Inflammatory macrophage (primary cell): ENCODE measurements at places on chromosomes 11 and 22.
A peak's percentile ranks its signal among the peaks of the same experiment; 100 is the strongest.

- no peak for DNase-seq
Observed at GRCh38 chr22:47000888-47001287, 238.4 kb downstream of the TBC1D22A start.

- DNase-seq = peak; percentile 56
Observed at GRCh38 chr11:106087815-106088435, 10.5 kb downstream of the AASDHPPT start.

GRCh38 chr11:130474637-130475400 lies 26.4 kb downstream of the ADAMTS15 start:
- no peak for DNase-seq

DNA sequence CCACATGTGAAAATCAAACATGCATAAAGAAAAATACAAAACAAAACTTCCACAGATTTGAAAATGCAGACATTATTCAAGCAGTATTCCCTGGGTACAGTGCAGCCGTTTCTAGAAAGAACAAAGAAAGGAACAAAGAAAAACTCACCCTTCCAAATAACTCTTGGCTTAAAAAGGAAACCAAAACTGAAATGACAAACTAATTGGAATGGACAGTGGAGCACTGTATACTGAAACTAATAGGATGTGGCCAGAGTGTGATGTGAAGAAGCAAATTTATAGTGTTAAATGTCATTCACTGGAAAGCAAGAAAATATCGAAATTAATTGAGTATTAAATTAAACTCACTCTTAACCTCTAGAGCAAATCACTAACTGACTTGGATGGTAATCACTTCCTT lies 55.4 kb downstream of the QSER1 start:
- no peak for DNase-seq

DNA sequence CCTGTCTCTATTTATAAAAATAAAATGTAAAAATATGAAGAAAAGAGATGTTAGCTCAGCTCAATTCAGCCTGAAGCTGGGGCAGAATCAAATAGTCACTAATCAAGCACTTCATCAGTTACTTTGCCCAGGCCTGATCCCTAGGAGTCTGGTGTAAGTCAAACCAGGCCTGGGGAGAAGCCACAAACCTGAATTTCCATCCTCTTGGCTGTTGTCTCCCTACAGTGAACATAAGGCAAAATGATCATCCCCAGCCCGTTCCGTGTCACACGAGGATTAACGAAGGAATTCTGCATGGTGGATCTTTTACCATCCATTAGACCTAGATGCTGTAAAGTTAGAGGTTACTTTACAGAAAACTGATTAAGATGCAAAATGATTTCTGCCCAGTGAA lies 6.5 kb upstream of the NAALADL1 start:
- no peak for DNase-seq

DNA sequence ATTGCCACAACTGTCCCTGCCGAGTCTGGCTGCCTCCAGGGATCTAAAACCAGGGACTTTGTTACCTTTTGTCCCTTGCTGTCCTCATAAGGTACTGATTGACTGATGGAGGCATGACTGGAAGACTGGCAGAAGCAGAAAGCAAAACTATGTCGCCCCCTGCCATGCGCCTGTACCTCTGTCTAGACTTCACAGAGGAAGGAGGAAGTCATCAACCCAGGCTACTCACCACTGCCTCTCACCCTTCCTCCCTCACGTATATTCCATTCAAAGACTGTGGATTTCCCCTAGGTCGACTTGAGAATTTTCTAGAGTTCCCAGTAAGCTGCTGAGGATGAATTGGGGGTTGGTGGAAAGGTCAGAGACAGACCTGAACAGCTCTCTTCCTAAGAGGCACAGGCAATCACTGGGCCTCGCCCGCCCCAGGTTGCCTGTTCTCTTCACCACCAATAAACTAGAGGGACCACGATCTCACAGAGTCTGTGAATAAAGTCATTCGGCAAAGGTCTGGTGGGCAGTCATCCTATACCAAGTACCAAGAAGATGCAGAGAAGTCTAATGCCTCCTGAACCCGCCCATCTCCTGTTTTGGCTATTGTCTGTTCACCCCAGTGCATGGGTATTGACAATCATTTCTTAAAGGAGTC lies 27.5 kb upstream of the CHST1 start:
- DNase-seq = no peak

DNA sequence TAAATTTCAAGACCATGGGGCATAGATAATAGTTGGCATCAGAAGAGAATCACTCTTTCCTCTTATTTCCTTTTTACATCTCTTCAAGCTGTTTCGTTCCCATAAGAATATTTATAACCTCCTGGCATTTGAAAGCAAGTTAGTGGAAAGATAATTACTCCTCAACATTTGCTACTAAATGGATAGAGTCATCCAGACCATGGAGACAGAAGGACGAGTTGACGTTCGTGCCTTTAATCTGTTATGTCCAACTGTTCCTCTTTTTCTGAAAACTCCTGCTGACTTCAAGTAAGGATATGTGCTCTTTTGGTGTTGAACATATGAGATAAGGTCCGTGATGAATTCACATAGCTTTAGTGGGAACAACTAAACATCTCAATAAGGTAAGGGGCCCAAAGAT lies 414.2 kb downstream of the LRRC4C start:
- no peak for DNase-seq

DNA sequence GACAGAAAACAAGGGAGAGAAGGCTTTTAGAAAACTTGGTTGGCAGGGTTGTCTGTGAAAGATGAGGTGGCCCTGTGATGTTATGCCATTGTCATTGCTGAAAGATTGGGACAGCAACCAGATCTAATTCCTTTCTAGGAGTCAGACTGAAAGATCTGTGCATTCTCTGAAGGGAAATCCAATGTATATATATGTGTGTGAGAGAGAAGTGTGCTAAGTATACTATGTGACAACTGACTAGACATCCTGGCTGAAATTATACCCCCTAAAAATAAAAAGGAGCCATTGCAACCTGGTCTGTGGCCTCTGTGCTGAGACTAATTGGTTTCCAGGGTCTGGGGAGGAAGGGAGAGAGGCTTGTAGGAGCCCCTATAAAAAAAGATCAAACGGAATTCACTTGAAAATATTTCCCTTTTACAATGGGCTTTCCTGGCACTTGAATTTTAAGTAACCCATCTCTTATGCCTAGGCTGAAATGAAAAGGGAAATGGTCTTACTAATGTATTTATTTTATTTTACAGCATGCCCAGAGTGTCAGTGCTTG lies 1.2 kb upstream of the MPPED2 start:
- DNase-seq = no peak

GRCh38 chr11:69005183-69005630 lies 7.8 kb downstream of the MRGPRF start:
- DNase-seq = no peak

GRCh38 chr11:69320756-69321741 lies 27.1 kb downstream of the MYEOV start:
- DNase-seq = no peak

DNA sequence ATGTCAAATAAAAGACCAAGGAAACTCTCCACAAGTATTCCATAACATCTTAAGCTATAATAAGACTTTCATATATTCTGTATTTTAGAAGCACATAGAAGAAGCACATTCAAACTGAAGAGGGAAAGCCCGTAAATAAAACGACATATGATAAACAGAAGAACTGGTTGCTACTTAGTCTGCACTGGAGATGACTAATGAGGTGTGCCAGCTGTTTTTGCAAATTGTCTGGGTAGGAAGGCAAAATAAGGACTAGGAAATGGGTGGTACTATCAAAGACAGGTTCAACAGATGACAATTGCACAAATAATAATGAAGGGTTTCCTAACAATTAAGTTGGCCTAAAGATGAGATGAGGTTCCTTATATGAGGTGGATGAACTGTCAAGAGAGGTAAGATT lies 593.2 kb upstream of the CCDC179 start:
- DNase-seq = no peak

- DNase-seq = no peak
Observed at GRCh38 chr11:16799221-16799620, 60.8 kb downstream of the C11orf58 start.

DNA sequence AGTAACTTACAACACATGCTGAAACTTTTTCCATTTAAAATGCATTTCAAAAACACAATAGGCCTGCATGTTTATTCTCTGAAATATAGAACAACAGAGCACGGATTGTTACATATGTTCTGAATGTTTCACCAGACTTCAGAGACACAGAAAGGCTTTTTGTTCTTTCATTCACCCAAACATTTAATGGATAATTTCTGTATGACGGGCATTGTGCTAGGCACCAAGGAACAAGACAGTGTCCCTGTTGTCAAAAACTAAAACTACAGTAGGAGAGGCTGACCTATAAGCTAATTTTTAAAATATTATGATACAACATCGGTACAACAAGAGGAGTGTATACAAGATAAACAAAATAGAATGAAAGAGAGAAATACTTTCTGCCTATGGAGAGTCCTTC lies 81.9 kb upstream of the TEAD1 start:
- no peak for DNase-seq

GRCh38 chr11:121733858-121734257 lies 281.1 kb upstream of the SORL1-AS1 start:
- no peak for DNase-seq

DNA sequence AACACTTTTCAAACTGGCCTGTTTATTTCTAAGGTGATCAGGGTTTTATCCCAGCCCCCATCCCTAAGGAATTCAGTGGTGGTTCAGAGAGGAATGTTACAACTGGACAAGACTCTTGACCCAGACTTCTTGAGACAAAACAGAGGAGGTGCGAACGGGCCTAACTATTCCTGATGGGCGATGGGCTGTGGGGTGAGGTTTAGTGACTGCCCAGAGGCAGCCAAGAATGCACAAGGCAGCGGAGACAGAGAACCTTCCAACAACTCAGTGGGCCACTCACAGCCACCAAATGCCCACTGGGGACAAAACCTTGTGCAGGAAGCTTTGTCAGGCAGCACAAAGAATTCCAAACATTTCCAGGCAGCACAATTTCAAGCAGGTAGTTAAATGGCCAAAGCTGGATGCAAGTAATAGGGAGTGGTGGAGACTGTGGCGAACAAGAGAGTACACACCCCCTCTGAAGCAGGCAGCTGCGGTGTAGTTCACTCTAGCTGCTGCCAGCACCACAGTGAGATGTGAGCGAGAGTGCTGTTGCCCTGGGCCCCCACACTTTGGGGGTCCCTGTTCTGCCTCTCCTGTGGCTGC lies 29.2 kb downstream of the SCUBE1 start:
- no peak for DNase-seq

DNA sequence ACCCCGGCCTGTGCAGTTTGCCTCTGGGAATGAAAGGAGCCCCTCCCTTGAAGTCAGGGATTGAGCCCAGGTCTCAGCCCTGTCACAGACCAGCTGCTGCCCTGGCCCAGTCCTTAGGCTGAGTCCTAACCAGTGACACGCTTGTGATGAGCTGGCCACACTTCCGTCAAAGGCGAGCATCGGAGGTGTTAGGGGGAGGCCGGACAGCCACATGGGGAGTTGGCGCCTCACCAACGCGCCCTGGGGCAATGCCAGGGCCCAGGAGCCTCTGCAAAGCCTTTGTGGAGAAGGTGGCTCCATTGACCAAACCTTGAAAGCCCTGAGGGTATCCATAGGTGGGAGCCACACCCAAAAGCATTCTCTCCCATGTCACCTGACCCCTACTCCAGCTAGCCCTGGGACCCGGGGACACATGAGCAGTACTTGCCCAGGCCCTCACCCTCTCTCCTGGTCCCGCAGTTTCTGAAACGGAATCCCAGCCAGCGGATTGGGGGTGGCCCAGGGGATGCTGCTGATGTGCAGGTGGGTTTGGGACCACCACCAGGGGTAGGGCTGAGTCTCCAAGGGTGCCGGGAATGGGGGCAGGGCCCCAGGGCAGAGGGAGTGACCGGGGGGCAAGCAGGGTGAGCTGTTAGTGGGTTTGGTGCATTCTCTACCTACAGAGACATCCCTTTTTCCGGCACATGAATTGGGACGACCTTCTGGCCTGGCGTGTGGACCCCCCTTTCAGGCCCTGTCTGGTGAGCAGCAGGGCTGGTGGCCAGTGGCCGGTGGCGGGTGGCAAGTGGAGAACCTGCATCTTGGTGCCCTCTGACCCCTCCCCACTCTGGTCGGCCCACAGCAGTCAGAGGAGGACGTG lies 3.7 kb downstream of the PTPRCAP start:
- DNase-seq = no peak

DNA sequence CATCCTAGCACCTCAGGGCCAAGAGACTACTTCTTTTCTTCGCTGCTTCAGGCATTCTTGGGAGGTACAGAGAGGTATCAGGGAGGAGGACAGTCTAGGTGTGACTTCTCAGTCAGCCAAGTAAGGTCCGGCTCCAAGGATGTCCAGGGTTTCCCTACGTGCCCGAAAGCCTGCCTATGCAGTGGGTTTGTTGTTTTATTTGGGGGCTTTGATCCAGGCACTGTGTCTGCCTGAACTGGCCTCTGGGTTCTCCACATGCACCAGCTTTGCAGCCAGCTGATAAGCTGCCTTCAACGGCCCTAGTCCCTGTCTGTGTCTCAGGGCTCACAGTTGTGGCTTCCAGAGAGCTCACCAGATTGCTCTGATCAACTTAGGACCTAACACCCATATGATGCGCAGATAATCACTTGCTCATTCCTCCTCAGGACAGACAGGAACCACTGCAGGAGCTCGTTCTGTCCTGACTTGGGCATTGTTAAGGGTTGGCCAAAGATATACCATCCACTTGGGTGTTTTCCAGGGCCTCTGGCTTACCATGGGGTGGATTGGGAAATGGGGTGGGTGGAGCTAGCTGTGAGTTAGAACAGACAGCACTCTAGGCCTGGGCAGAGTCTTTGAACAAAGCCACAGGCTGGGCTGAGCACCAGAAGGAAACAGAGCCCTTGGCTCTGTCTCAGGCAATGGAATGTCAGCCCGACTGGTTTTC lies 45.5 kb upstream of the CRYBB3 start:
- no peak for DNase-seq

- DNase-seq = no peak
Observed at GRCh38 chr11:64055077-64055476, 19.3 kb downstream of the FLRT1 start.

DNA sequence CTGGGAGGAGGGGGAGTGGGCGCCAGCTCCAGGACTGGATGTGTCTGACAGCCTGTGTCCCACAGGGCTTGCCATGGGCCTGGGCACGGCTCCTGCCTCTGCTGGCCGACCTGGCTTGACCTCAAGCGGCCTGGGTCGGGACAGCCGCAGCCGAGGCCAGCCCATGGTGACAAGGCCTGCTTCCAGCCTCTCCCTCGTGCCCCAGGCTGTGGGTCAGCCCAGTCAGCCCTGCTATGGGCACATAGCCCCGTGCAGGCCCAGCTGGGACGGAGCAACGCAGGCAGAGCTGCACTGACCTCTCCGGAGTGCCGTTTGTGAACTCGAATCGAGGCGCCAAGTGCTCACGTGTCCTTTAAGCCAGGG lies 17.9 kb downstream of the OSBPL5 start:
- no peak for DNase-seq

- no peak for DNase-seq
Observed at GRCh38 chr11:132982772-132983640, 549.3 kb downstream of the OPCML start.

GRCh38 chr11:93738647-93739081 lies 2.6 kb downstream of the TAF1D start:
- DNase-seq = no peak

GRCh38 chr11:12599408-12600143 lies 74.6 kb upstream of the TEAD1 start:
- DNase-seq = peak; percentile 33

- DNase-seq = no peak
Observed at GRCh38 chr22:47552541-47553205, 790.2 kb downstream of the TBC1D22A start.
